Nephron progenitor cell (in vitro differentiated cells): ENCODE measurements at places on chromosomes 1 and 21.

- no peak for DNase-seq
Measured at GRCh38 chr1:100774370-100774769, 54.8 kb downstream of the VCAM1 start.

DNA sequence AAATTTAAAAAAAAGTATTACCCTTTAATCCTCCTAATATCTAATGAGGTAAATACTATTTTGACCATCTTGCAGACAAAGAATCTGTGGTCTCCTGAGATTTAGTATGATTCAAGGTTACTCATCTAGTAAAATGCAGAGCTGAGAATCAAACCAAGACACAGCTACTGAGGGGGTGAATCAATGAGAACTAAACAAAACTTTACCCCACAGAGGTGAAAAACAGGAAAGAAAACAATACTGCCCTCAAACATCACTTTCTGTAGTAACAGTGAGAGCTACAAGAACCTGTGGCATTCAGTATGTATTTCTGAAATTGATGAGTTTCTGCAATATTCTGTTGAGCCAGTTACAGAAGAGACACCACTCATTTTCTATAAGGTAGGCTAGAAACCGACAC is 85.1 kb downstream of the JAK1 start:
- DNase-seq: no peak

DNA sequence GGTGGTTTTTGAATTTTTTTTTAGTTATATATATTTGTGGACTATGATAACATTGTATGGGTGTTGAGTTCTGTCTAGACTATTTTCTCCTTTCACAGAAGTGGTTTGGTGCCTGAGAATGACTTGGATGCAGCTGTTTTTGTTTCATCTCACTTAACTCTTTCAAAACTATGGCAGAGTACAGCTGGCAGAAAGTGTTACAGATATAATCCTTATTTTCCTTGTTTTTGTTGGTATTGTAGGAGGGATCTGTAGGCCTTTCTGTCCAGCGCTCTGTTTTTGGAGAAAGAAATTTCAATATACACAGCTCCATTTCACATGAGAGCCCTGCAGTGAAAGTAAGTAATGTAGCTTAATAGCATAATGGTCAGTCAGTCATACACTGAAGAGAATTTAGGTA is 13.1 kb downstream of the CDC7 start:
- DNase-seq: no peak

DNA sequence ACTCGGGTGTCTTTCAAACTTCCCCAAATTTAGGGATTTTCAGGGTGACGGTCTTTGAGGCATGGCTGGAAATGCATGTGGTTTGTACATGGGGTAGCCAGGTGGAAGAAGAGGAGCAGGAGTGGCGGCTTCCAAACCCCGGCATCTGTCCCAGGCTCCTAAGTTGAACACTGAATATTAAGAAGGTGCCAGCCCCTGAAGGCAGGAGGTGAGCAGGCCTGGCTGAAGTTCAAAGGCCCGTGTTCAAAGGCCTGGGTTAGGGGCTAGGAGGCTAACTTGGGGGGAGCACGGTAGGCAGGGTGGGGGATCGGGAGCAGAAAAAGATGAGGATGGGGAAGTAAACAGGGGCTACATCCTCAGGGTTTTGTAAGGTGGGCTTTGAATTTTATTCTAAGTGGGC is 42.8 kb downstream of the ELK4 start:
- DNase-seq: no peak

GRCh38 chr1:94619731-94620130 is 78.2 kb upstream of the F3 start:
- no peak for DNase-seq

- DNase-seq: no peak
Measured at GRCh38 chr1:205118752-205119151, 3.0 kb downstream of the RBBP5 start.

- no peak for DNase-seq
Measured at GRCh38 chr1:170533298-170533697, 1.3 kb downstream of the GORAB start.

DNA sequence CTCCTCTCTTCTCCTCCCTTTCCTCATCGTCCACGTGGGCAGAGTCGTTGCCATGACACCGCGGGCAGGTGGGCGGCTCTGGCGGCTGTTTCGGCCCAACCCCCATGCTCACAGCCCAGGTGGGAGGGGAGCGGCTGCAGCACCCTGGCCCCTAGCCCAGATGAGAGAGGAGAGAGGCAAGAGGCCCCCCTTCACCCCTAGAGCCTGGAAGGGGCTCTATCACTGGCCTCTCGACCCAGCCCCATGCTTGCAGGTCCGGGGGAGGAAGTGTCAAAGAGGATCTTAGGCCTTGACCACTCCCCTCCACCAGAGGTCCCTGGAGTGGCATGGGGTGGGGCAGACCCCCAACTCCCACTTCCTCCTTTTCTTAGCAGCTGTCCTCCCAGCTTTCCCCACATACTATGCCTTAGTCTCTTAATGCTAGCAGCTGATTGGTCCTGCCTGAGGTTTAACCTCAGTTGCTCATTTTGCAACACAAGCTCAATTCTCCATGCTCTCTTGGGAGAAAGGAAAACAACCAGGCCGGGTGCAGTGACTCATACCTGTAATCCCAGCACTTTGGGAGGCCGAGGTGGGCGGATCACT is 10.4 kb downstream of the DLGAP3 start:
- DNase-seq: no peak

DNA sequence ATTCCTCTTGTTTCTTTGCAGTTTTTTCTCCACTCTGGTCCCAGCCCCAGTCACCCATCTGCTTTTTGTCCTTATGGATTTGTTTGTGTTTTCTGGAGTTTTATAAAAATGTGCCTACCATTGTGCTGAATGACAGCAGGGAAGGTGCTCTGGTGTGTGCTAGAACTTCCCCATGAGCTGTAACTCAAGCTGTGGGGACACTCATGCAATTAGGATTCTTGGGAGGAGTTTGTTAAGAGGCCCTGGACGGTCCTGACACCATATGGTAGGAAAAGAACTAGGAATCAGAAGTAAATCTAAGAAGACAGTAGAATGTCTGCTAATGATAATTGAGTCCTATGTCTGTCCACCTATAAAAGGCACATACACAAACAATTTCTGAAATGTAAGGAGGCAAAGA is 27.4 kb downstream of the URB2 start:
- DNase-seq: no peak

- DNase-seq: no peak
Measured at GRCh38 chr21:16028941-16029464, 299.2 kb downstream of the USP25 start.

DNA sequence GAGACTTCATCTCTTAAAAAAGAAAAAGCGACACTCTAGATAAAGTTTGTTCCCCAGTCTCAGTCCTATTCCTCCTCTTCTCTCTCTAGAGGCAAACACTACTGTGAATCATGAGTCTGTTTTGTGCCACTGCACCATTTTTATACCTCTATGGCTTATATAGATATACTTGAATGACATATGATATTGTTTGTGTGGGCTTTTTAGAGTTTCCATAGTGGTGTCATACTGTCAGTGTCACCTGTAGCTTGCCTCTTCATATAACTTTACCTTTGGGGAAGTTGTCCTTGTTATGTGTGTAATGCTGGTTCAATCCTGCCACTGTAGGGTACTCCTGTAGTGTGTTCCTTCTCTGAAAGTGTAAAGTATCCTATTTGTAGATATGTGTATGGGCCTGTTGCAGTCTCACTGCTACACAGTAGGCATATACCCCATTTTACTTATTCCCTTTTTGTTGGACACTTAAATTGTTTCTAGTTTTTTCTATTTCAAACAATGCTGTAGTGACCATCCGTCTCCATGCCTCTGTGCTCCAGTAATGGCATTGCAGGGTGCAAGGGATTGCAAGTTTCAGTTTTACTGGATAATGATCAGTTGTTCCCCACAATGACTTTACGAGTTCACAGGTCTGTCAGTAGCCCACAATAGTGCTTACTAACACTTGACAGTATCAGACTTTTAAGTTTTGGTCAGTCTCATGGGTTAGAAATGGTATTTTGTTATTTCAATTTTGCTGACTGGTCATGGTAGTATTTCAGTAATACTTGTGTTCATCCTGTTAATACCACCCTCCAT is 2.7 kb downstream of the PRMT2 start:
- no peak for DNase-seq

DNA sequence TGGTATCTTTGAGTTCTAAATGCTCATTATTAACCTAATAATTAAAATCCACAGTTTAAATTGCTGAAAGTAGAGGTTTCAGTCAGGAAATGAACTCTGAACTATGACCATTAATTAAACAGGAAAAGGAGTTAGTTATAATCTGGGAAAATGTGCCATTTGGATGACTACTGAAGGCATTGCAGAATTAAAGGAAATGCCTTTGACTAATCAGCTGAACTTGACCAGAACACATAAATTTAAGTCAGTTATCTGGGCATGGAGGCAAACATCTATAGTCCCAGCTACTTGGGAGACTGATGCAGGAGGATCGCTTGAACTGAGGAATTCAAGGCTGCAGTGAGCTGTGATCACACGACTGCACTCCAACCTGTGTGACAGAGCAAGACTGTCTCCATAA is 31.9 kb downstream of the SLC44A5 start:
- DNase-seq: no peak
